ENCODE measurements at places on chromosomes 1 and 21.

GRCh38 chr1:226967665-226968064, 27.6 kb downstream of the COQ8A start:
- DNase-seq = no peak

GRCh38 chr1:200895801-200896530, 1.3 kb downstream of the INAVA start:
- DNase-seq = no peak

- DNase-seq = no peak
Measured at GRCh38 chr21:22192766-22193165, 1194.6 kb downstream of the NCAM2 start.

DNA sequence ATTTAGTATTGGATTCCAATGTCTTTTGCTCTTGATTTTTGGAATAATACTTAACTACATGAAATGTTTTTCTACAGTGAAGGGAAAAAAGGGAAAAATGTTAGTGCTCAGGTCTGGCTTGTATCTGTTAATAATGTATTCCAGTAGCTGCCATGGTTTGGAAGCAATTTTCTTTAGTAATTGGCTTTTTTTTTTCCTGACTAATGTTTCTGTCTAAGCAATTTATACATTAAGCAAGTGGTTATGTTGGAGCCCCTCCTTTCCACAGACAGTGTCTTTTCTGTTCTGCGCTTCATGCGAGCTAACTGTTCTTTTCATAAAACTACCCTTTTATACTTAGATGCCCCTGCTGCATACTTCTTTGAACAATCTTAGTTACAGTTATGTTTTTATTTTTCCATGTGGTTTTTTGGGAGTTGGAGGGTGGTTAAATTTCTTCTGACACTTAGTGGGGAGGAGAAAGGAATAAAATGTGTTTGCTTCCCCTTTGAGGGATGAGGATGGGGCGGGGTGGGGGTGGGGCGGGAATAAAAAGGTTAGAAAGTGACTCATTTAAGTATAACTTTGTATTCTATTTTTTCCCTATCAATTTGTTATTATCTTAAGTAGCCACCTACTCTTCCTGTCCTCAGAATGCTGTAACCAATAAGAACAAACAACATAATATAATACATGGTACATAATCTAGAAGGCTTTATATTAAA, 83.1 kb downstream of the CLIC4 start:
- DNase-seq = no peak

DNA sequence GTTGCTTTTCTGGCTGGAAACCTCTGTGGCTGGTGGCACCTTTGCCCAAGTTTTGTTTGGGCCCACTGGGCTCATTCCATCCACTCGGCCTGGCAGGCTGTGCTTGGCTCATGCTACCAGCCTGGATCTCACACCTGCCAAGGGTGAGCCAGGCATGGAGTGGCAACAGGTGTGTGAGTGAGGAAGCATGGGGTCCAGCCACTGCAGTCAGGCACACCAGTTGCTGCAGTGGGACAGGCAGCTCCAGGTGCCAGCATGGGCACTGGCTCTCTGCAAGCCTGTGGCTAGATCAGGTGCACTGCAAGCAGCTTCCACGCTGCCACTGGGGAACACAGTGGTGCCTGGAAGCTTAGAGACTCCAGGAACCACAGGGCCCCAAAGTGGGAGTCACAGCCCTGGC, 57.0 kb downstream of the NUP210L start:
- DNase-seq = no peak

Measured in NCI-H187 treated with DMSO at 0.1 percent for 48 hours (cell line).